ENCODE measurements at places on chromosomes 5 and 9.

DNA sequence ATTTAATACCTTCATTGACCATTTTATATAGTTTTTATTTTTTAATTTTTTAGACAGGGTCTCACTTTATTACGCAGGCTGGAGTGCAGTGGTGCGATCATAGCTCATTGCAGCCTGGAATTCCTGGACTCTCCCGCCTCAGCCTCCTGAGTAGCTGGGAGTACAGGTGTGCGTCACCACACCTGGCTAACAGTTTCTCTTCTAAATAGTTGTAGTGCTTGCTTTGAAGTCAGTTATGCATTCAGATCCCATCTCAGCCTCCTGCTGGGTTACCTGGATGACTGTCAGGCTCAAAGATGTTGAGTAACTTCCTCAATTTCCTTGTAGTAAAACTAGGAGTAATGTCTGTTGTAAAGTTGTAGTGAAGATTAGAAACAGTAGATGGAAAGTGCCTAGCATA is 21.4 kb downstream of the SNX18 start:
- DNase-seq = peak; percentile 25

GRCh38 chr9:70502690-70503089 is 88.2 kb upstream of the KLF9 start:
- DNase-seq = no peak

- DNase-seq = no peak
These were observed 79.2 kb downstream of the MAST4 start for GRCh38 chr5:66675406-66675805.

- no peak for DNase-seq
These were observed 43.9 kb upstream of the GLIPR2 start for GRCh38 chr9:36092509-36093215.

DNA sequence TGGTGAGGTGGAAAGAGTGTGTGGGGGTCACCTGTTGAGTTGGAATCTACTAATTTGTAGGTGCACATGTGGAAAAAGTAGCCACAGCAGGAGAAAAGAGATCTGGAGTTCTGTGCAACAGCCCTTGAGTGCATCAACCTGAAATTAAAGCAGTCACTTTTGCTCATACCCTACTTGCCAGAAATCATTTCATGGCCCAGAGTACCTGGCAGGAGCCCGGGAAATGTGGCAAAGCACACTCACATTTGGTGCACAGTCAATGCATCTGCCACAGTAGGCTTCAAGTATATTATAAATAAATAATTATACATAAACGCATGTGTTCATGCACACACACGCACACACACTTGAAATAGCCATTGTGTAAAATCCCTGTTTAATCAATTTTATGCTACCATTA is 203.0 kb downstream of the ICE1 start:
- DNase-seq = no peak

- no peak for DNase-seq
These were observed 372.6 kb downstream of the EBF1 start for GRCh38 chr5:158727136-158727535.

GRCh38 chr5:137361280-137361679 is 137.8 kb downstream of the SPOCK1 start:
- DNase-seq = no peak

DNA sequence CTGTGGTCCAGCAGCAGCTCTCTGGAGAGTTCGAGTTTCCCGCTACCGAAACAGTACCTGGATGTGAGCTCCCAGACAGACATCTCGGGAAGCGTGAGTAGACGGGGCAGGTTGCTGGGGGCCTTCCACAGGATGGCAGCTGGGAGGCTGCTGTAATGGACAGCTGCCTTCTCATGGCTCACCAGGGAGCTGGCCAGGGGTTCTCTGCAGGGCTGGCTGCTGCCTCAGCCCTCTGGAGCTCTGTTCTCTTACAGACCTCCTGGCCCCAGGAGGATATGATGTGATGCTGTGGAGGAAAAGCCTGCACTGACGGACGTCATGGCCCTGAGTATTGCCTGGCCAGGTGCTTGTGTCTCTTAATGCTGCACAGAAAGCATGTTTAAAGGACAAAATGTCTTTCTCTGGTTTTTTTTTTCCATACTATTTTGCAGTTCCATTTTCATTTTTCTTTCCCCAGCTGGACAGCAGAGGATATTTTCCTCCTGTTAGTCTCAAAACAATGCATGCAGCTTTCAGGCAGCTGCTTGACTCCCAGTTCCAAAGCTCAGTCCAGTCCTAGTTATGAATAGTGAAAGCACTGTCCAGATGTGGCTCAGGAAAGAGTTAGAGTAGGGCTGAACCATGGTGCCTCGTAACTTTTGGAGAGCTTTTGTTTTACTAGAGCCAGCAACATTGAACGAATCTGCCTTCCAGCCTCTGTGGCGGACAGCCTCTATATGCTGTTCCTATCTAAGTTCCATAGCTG is 77.5 kb upstream of the RARS1 start:
- no peak for DNase-seq

- no peak for DNase-seq
These were observed 2.1 kb upstream of the CAMK2A start for GRCh38 chr5:150291388-150292385.

GRCh38 chr5:179269781-179270543 is 75.3 kb downstream of the ADAMTS2 start:
- no peak for DNase-seq

GRCh38 chr5:74454263-74455030 is 186.1 kb downstream of the ENC1 start:
- no peak for DNase-seq

GRCh38 chr5:153636670-153637451 is 146.4 kb downstream of the GRIA1 start:
- no peak for DNase-seq

GRCh38 chr9:120683150-120683549 is 31.1 kb downstream of the MEGF9 start:
- DNase-seq = no peak

DNA sequence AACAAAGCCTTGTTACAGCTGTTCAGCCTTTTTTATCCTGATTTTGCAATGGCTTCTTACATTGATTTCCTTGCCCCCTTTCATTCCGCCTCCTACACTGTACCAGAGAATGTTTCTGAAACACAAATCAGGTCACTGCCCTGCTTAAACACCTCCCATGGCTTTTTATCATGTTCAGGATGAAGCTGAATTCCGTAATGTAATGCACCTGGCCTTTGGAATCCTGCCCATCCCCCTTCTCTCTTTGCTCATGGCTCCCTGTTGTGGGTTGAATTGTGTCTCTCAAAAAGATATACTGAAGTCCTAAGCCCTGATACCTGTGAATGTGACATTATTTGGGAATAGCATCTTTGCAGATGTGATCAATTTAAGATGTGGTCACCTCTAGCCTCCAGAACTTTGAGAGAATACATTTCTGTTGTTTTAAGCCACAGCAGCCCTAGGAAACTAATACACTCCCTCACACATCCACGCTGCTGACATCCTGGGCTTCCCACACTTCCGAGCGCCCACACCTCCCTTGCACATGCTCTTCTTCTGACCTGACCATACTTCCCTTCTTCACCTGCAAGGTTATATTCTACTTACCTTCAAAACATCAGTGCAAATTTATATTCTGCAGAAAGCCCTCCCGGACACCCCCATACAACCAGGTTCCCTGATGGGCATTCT is 101.2 kb downstream of the DNAH5 start:
- DNase-seq = no peak

DNA sequence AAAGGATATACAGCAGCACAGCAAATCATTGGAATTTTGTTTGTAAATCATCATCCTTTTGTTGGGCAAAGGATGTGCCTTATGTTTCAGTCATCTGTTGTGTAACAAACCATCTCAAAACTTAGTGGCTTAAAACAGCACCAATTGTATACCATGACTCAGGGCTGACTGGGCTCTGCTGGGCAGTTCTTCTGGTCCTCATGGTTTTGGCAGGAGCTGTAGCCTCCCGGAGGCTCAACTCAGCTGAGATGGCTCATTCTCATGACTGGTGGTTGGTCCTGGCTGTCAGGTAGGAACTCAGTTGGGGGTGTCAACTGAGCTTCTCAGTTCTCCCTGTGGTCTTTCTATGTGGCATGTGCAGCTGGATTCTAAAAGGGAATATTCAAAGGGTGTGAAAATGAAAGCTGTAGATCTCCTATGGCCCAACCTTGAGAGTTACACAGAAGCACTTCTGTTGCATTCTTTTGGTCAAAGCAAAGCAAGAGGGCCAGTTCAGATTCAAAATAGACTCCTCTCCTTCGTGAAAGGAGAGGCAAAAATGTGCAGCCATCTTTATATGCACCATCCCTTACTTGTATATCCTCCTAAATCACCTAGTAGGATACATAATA is 39.1 kb upstream of the CPEB4 start:
- no peak for DNase-seq

DNA sequence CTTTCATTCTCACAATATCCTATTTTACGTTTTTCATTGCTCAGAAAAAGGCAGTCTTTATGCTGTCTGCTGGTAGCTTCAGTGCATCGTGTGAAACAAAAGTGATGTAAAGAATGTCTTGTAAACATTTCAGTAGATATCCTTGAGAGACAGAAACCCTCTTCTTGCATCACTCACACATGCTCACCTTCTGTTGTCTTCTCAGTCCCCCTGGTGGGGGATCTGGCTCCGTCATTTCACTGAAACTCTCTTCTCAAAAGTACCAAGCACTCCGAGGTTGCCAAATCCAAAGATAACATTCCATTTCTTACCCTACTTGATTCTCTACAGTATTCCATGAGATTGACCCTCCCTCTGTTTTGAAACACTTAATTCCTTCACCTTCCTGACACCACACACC is 46.1 kb upstream of the PCA3 start:
- DNase-seq = no peak

GRCh38 chr9:134231767-134232166 is 67.4 kb upstream of the RNU6ATAC start:
- DNase-seq = no peak

DNA sequence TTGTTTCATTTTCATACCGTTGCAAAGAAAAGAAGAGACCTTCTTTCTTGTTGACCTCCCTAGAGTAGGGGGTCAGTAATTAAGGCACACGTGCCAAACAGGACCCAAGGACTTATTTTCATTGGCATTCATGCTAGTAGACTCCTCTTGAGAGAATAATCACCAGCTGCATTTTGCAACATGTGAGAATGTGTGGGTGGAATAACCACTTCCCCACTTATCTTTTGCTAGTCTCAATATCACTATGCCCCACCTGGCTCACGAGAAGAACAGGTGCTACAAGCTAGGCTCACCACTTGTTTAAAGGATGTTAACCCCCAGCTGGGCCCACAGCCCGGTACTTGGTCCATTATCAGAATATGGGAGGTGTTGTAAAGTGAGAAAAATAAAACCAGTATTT is 460.7 kb upstream of the MEF2C start:
- DNase-seq = no peak

DNA sequence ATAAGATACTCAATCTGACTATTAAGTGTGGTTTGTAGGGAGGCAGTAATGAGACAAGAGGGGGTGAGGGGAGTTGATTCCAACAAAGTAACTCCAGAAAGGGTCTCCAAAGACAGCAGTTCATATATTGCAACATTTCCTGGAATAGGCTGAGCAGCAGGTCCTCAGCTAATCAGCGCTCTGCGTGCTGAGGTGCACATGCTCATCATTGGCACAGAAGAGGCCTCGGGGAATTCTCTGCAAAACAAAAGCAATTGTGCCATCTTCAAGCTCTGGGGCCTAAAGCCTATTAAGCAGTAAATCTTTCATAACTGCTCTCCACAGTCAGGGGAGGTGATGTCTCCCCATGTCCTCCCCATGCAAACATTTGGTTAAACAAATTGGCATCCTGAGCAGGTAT is 357.3 kb downstream of the SPOCK1 start:
- no peak for DNase-seq

DNA sequence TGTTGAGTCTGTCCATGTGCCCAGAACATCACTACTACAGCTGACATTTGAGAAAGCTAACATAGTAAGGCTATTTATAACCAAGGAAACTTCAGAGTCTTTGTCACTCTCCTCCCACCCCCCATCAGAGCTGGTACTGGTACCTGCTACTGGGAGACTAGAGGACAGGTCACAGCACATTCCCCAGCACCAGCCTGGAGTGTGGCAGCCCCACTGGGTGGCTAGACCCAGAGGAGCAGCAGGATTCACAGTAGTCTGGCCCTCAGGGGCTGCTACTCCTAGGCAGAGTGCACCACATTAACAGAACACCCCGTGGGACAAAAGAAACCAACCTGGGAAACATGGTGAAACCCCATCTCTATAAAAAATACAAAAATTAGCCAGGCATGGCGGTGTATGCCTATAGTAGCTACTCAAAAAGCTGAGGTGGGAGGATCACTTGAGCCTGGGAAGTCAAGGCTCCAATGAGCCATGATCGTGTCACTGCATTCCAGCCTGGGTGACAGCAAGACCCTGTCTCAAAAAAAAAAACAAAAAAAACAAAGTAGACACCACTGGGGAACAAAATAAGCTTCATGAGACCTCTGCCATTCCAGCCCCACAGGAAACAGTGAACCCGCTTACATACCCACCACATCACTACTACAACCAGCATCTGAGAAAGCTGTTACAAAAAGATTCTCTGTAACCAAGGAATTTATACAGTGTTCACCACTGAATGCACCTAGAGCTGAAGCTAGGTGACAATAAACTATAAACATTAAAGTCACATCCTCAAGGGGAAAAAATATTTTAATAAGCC is 26.3 kb upstream of the PTGER4 start:
- DNase-seq = no peak

- no peak for DNase-seq
These were observed 226.3 kb downstream of the AOPEP start for GRCh38 chr9:94952565-94953373.

DNA sequence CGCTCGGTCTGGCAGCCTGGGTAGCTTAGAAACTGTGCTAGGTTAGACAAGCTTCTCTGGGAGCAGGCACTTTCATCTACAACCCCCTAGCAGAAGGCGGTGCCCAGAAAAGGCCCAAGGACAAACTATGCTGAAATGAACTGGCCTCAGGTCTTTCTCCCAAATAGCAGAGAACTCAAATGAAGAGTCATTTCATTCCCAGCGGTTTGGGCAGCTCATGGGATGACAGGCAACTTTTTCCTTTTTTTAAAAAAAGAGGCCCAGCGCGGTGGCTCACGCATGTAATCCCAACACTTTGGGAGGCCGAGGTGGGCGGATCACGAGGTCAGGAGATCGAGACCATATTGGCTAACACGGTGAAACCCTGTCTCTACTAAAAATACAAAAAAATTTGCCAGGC is 2.5 kb downstream of the RAPGEF1 start:
- no peak for DNase-seq

DNA sequence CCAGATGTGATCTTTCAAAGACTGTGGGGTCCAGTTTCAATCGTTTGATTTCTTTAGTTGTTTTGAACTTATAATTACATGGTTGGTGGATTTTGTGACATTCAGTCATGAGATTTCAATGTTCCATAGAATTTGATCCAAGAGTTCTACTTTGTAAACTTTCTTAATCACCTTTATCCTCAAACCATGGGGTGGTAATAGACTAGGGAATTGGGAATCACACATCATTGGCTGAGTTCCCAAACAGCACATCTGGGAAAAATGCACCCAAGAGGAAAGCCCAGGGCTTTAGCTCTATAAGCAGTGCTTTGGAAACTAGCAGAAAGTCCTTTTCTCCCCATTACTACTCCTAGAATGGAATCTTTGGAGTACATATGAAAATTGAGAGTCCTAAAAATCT is 177.6 kb downstream of the NNT start:
- no peak for DNase-seq

All from AML-193 (cell line).